Muscle of leg (tissue), 16 donors: ENCODE measurements at places on chromosomes 4 and X. TPM values are rescaled to one million over a fixed set of nuclear protein-coding genes. Genes with fewer than 3 reads are reported as not detected.

DNA sequence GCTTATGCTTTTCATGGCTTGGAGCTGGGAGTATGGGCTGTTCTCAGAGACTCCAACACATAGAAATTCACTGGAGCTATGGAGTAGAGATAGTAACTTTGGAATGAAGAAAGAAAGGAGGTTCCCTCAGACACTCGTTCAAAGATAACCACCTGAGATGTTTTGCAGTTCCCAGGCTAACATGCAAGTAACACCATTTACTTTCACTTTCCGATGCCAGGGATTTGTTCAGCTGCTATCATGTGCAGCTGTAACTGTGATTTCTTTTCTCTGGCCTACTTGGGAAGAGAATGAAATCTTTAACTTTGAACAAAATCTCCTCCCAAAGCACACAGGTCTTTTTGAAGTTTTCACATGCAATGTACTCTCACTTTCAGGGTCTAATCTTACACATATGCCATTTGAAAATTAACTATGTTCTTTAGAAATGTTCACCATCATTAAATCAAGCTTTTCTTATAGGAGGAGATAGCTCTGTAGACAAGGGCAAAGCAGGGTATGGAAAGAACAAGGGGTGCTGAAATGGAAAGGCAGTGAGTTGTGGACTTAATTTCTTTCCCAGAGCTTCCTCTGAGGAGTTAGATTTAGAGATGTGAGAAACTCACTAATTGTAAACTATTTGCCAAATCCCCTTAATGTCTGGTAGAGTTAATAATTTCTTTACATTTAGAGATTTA, 514.3 kb downstream of the PDHA2 start:
- peak; percentile 17 for DNase-seq
- no peaks in the 10 kb centered on the region for H3K27me3 ChIP-seq
- H3K4me1 ChIP-seq, result no peaks in the 10 kb centered on the region
- H3K27ac ChIP-seq, result no peak overlapping the region

CLDN34 gene
- not detected for polyA plus RNA-seq

BEX1 gene
- 2.8 TPM for polyA plus RNA-seq

TMEM35A gene
- 3.6 TPM for polyA plus RNA-seq

GRCh38 chr4:15552557-15553362, 83.1 kb downstream of the CC2D2A start:
- no peak overlapping the region for H3K4me3 ChIP-seq
- no peaks in the 10 kb centered on the region for H3K4me1 ChIP-seq
- no peak for DNase-seq
- H3K27me3 ChIP-seq, result no peaks in the 10 kb centered on the region
- H3K27ac ChIP-seq, result no peak overlapping the region

GRCh38 chr4:89295415-89295927, 12.1 kb downstream of the GPRIN3 start:
- peaks cover 5% of the 10 kb centered on the region for H3K4me1 ChIP-seq
- no peak overlapping the region for H3K4me3 ChIP-seq
- DNase-seq, result no peak

DNA sequence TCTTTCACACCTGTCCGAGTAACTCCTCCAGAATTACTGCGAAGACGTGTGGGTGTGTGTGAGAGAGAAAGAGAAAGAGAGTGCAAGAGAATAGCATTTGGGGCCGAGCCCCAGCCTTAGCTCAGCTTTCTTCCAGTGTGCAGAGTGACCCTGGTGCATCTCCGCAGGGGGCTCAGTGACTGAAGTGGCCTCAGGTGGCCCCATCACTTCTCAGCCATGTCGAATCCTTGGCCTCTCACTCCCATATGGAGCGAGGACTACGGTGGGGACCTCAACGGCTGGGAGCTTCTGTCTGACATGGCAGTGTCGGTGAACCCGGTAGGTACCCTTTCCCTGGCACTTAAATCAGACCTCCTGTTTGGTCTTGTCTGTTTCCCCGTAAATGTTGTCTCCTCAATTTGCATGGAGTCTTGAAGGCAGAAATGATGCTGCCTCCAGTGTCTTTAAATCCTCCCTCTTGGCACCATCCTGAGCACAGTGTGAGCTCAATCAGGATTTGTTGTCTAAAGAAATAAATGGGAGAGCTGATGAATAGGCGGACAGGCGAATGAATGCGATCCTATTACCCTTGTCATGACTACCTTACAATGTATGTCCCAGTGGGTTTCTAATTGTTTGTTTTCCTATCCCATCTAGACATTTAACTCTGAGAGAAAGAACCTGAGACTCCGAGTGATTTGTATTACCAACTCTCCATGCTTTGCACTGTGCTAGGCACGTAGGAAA, 305.9 kb downstream of the AFF2 start:
- no peak for DNase-seq
- no peak overlapping the region for H3K27ac ChIP-seq
- H3K4me1 ChIP-seq, result no peaks in the 10 kb centered on the region
- no peaks in the 10 kb centered on the region for H3K36me3 ChIP-seq
- peaks cover 2% of the 10 kb centered on the region for H3K27me3 ChIP-seq

TLR10 gene
- 0.39 TPM for polyA plus RNA-seq

- H3K27ac ChIP-seq, result peak overlapping the region; percentile 13
- peaks cover 2% of the 10 kb centered on the region for H3K4me1 ChIP-seq
- no peaks in the 10 kb centered on the region for H3K27me3 ChIP-seq
- no peak overlapping the region for H3K4me3 ChIP-seq
- DNase-seq, result peak; percentile 59
- peaks cover 19% of the 10 kb centered on the region for H3K36me3 ChIP-seq
Measured at GRCh38 chr4:54296548-54297203, 67.6 kb downstream of the PDGFRA start.

- H3K27me3 ChIP-seq, result no peaks in the 10 kb centered on the region
- H3K36me3 ChIP-seq, result no peaks in the 10 kb centered on the region
- DNase-seq, result no peak
- H3K4me1 ChIP-seq, result no peaks in the 10 kb centered on the region
Measured at GRCh38 chr4:31645236-31645635, 925.1 kb downstream of the PCDH7 start.

DNA sequence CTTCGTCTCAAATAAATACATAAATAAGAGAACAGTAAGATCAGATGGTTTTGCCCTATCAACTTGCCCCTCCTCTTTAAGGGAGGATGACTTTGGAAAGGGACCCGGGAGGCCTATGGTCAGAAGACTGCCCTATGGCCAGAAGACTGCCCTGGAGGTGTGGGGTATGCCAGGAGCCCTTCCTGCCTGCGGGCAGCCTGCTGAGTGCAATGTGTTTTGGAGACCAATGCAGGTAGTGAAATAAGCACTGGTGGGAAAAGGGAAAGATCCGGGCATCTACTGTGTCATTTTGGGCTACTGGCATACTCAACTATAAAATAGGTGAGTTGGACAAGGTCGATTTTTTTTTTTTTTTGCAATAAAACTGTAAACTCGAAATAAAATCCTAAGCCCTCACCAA, 129.8 kb upstream of the SLC34A2 start:
- H3K27ac ChIP-seq, result no peak overlapping the region
- H3K4me1 ChIP-seq, result no peaks in the 10 kb centered on the region
- DNase-seq, result no peak
- no peak overlapping the region for H3K4me3 ChIP-seq
- no peaks in the 10 kb centered on the region for H3K36me3 ChIP-seq
- H3K27me3 ChIP-seq, result peaks cover 4% of the 10 kb centered on the region

GRCh38 chr4:167606551-167606950, 372.3 kb upstream of the SPOCK3 start:
- no peaks in the 10 kb centered on the region for H3K4me1 ChIP-seq
- no peaks in the 10 kb centered on the region for H3K27me3 ChIP-seq
- H3K27ac ChIP-seq, result no peak overlapping the region
- H3K4me3 ChIP-seq, result no peak overlapping the region

- H3K27ac ChIP-seq, result no peak overlapping the region
- no peaks in the 10 kb centered on the region for H3K36me3 ChIP-seq
- no peaks in the 10 kb centered on the region for H3K4me1 ChIP-seq
- H3K4me3 ChIP-seq, result no peak overlapping the region
- H3K27me3 ChIP-seq, result no peaks in the 10 kb centered on the region
Measured at GRCh38 chrX:57900975-57901374, 9.3 kb downstream of the ZXDA start.

- H3K4me3 ChIP-seq, result no peak overlapping the region
- H3K36me3 ChIP-seq, result peaks cover 81% of the 10 kb centered on the region
- peaks cover 12% of the 10 kb centered on the region for H3K4me1 ChIP-seq
- no peak overlapping the region for H3K27ac ChIP-seq
- no peak for DNase-seq
Measured at GRCh38 chr4:1821679-1822567, 28.8 kb downstream of the FGFR3 start.

ATP2B3 gene
- 0.56 TPM for polyA plus RNA-seq

GRCh38 chr4:182809417-182810102, 107.6 kb downstream of the DCTD start:
- peaks cover 8% of the 10 kb centered on the region for H3K4me1 ChIP-seq
- no peak overlapping the region for H3K4me3 ChIP-seq
- H3K27me3 ChIP-seq, result peaks cover 6% of the 10 kb centered on the region

GRCh38 chrX:38940547-38940946, 139.3 kb downstream of the MID1IP1 start:
- no peak for DNase-seq
- H3K4me3 ChIP-seq, result no peak overlapping the region
- no peak overlapping the region for H3K27ac ChIP-seq
- peaks cover under 1% of the 10 kb centered on the region for H3K27me3 ChIP-seq
- H3K4me1 ChIP-seq, result no peaks in the 10 kb centered on the region
- H3K36me3 ChIP-seq, result no peaks in the 10 kb centered on the region

DNA sequence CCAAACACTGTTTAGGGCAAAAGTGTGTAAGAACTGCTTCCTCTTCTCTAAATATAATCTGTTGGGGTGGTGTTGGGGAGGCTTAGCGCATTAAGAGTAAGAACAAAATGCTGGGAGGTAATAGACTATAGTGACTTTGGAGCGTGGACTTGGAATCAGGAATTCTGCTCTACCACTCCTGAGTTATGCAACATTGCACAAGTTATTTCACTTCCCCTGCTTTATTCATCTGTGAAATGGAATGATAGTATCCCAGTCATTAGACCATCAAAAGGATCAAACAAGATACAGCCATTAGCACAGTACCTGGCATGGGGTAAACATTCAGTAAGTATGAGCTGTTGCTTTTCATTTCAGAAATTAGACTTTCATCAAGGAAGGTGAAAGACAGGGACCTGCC, 58.7 kb downstream of the IGFBP7 start:
- no peak for DNase-seq
- H3K36me3 ChIP-seq, result no peaks in the 10 kb centered on the region
- peak overlapping the region; percentile 23 for H3K27ac ChIP-seq
- no peaks in the 10 kb centered on the region for H3K4me1 ChIP-seq

DNA sequence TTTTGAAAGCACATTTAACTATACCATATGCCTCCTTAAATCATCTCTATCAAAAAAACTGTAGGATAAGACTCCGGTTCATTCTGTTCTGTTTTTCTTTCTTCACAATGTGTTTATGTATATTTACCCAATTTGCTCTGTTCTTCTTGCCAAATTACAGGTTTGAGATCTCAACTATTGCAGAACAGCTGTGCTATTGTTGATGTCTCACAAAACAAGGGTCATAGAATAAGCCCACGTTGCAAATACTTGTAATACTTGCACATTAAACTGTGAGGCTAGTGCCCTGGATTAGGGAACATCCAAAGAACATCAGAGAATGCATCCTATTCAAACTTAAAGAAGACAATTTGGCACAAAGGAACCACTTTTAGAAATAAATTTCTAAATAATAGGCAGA, 45.4 kb downstream of the ANTXR2 start:
- peaks cover 25% of the 10 kb centered on the region for H3K36me3 ChIP-seq
- H3K4me1 ChIP-seq, result no peaks in the 10 kb centered on the region
- no peak overlapping the region for H3K27ac ChIP-seq
- H3K27me3 ChIP-seq, result no peaks in the 10 kb centered on the region
- no peak for DNase-seq

DNA sequence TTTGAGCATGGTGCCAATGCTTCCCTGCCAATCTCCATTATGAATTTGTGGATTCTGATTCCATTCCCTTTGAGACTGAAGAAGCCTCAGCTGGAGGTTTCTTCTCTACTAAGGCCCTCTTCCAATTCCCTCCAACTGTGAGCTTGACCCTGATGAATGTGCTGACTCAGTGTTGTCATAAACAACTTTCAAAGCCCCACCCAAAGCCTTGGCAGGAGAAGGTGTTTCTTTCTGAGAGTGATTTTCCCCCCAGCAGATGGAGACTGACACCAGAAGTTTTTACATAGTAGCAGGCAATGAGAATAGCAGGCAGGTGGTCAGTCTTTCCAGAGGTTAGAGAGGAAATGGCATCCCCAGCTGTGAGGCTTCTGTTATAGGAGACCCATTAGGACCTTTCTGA, 53.1 kb downstream of the OCRL start:
- H3K4me1 ChIP-seq, result peaks cover 11% of the 10 kb centered on the region
- peaks cover 31% of the 10 kb centered on the region for H3K36me3 ChIP-seq
- H3K27me3 ChIP-seq, result peaks cover 18% of the 10 kb centered on the region
- peak overlapping the region; percentile 29 for H3K27ac ChIP-seq
- peak; percentile 81 for DNase-seq
- no peak overlapping the region for H3K4me3 ChIP-seq

DNA sequence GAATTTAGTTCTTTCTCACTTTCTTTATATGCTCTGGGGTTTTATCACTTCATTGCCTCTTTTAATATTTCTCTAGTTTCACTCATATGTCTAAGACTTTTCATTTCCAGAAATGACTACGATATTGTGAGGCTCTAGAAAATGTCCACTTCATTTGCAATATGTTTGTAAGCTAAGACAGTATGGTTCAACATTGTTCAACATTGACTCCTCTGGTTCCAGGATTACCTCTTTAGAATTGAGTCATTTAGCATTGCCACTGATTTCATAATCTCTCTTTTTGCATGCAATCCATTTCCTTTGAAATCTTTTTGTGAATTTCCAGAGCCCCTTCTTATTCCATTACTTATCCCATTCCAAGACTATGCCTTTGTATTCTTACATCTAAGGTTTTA, 32.3 kb downstream of the BBS12 start:
- H3K27ac ChIP-seq, result no peak overlapping the region
- no peaks in the 10 kb centered on the region for H3K4me1 ChIP-seq
- no peak for DNase-seq
- no peaks in the 10 kb centered on the region for H3K27me3 ChIP-seq
- no peak overlapping the region for H3K4me3 ChIP-seq

GRCh38 chrX:100731441-100732281, at the start of gene SYTL4:
TSS of gene SYTL4 (minus strand) at chrX:100732121. CDS start at chrX:100702037, 30,084 bp downstream.
- H3K4me1 ChIP-seq, result peaks cover 3% of the 10 kb centered on the region
- DNase-seq, result peak; percentile 18
- peaks cover 20% of the 10 kb centered on the region for H3K27me3 ChIP-seq
- H3K4me3 ChIP-seq, result peak within 1 kb of the TSS; percentile 67
- H3K36me3 ChIP-seq, result no peaks in the 10 kb centered on the region

HSFX1 gene
- 1.4 TPM for polyA plus RNA-seq

- H3K27me3 ChIP-seq, result no peaks in the 10 kb centered on the region
- no peak overlapping the region for H3K27ac ChIP-seq
- peaks cover 41% of the 10 kb centered on the region for H3K4me1 ChIP-seq
- no peak overlapping the region for H3K4me3 ChIP-seq
Measured at GRCh38 chr4:76215077-76215476, 1.5 kb upstream of the SCARB2 start.

- no peaks in the 10 kb centered on the region for H3K4me1 ChIP-seq
- no peak for DNase-seq
- no peaks in the 10 kb centered on the region for H3K36me3 ChIP-seq
- H3K4me3 ChIP-seq, result no peak overlapping the region
- peaks cover 13% of the 10 kb centered on the region for H3K27me3 ChIP-seq
Measured at GRCh38 chrX:103550415-103551051, 31.2 kb upstream of the RAB40A start.
